CD4-positive, alpha-beta T cell (primary cell): ENCODE measurements at places on chromosomes 2 and 18.

DNA sequence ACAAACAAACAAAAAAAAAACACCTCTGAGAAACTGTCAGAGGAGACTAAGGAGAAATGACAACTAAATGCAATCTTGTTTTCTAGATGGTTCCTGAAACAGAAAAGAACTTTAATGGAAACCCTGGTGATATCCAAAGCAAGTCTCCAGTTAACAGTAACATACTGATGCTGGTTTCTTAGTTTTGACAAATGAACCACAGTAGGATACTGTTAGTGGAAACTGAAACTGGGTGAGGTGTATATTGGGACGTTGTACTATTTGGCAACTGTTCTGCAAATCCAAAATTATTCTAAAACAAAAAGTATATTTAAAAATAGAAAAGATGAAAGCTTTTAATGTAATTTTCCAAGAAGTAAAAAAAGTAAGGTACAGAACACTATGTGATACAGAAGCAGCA is 11.4 kb downstream of the SESTD1 start:
- DNase-seq: no peak

DNA sequence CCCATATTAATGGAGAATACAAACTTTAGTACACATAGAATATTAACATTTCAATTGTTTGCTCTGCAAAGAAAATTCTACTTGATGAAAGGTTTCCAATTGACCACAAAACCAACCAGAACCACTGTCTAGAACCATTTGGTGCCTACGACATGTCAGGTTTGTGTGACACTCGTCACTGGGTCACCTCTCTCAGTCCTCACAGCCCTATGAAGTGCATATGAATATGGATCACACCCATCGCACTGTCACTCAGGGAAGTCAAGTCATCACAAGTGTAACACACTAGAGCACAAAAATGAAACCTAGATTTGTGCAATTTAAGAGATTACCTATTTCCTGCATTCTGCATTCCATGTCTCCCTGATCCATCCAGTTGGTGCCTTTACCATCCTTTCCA is 43.7 kb downstream of the PTPN2 start:
- DNase-seq: no peak

- no peak for DNase-seq
Observed at GRCh38 chr2:108637304-108637669, 82.0 kb upstream of the RANBP2 start.

DNA sequence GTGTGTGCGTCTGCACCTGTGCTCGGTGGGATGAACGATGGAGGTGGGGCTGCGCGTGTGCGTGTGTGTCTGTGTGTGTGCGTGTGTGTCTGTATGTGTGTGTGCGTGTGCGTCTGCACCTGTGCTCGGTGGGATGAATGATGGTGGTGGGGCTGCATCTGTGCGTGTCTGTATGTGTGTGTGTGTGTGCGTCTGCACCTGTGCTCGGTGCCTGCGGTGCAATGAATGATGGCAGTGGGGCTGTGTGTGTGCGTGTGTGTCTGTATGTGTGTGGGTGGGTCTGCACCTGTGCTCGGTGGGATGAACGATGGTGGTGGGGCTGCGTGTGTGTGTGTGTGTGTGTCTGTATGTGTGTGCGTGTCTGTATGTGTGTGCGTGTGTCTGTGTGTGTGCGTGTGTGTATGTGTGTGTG is 48.5 kb upstream of the CTDP1 start:
- no peak for DNase-seq

- DNase-seq: peak; percentile 68
Observed at GRCh38 chr2:144519934-144520731, at the start of gene ZEB2. TSS of gene ZEB2 (minus strand) at chr2:144520119. CDS start at chr2:144517350, 2,769 bp downstream.

- DNase-seq: no peak
Observed at GRCh38 chr2:192313773-192314172, 119.0 kb upstream of the TMEFF2 start.

DNA sequence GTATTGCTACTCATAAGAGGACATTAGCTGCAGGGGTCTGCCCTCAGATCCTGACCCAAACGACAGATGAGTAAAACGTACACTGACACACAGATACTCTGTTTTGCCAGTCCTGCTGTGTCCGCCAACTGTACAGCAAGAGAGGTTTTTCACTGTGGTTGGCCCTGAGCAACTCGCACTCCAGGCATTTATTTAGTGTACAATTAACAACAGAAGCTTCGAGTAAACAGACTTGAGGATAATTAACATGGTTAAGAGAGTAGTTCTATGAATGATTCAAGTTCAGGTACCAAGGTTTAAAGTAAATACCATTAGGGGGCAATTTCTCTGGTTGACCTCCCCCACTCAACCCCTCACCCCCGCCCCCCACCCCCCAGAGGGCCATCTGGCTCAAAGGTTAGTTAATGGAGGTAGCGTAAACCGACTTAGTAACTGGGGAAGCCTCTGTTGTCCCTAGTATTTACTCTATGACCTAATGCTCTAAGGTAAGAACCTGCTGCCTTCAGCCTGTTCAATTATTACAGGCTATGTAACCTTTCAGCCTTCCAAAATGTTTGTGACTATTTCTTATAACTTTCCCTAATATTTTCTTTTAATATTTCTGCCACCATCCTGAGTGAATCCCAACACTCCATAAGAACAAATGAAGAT is 103.9 kb upstream of the XIRP2 start:
- DNase-seq: no peak

DNA sequence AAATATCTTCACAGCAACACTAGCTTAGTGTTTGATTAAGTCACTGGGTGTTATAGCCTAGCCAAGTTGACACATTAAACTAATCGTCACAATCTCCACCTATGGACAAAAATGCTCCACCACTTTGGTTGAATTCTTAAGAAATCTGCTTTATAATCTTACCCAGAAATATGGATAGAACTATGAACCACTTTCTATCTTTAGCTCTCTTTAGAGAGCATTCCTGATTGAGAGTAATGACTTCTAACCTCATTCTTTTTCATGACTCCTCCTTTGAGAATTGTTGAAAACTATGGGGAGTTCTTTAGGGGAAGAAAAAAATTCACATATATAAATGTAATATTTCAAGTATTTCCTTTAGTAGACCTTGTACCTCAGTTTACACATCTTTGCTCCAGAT is 1282.2 kb upstream of the ZEB2 start:
- no peak for DNase-seq
